ENCODE measurements at places on chromosomes 5 and 9.

GRCh38 chr5:58523956-58524355 is 32.7 kb downstream of the GAPT start:
- no peak for DNase-seq

- DNase-seq, result no peak
These were observed 35.9 kb downstream of the EFCAB9 start for GRCh38 chr5:172229904-172230303.

DNA sequence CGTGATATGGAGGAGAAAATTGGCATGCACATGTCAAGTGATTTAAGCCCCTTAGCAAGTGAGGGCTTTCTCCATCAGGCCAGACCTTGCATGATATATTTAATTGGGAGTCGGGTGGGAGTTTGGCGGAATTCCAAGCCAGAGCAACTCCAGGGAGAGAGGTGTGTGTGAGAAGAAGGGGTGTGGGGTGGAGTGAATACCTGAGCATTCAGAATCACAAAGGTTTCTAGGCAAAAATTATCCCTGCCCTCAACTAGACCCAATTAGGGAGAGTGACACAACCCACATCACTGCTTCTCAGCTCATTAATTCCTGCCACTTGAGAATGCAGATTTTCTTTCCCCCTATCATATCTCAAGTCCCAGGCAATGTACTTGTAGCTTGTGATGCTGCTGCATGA is 279.7 kb upstream of the TUT7 start:
- no peak for DNase-seq

DNA sequence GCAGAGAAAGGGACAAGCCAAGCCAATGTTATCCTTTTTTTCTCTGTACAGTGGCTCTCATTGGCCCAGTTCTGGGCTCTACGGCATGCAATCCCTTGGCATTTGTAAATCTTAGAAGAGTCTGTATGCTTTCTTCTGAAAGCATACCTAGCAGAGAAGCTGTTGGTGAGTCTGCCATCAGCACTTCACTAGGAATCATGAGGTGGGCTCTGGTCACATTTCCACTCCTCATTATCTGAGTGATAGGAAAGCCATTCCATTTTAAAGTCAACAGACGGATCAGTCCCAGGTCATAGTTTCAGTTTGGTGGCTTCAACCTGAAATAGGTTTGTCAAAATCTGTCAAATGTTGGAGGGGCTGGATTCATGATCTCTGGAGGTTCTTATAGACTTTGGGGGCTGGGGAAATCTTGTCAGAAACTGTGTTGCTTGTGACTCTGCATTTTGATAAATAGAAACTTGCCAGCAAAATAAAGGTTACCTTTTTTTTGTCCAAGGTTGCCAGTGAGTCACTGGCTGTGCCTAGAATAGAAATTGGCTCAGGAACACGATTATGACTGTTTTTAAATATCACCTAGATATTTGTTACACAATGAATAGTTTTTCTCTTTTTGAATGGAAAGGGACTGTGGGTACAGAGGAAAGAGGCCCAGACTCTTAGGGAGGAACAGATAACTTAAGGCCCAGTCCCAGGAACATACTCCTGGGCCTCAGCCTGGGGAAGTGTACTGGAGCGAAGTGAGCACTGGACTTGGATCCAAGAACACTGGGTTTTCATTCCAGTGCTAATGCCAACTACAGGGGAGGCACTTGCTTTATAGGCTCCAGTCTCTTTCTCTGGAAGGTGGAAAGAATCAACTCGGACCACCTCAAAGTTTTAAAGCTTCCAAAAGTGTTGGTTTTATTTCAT is 183.1 kb downstream of the NMUR2 start:
- DNase-seq, result no peak

- no peak for DNase-seq
These were observed 51.5 kb downstream of the WNK2 start for GRCh38 chr9:93235300-93235960.

- DNase-seq, result no peak
These were observed 38.4 kb upstream of the SMIM23 start for GRCh38 chr5:171747061-171747859.

GRCh38 chr5:73950441-73950873 is 324.5 kb downstream of the ARHGEF28 start:
- DNase-seq, result no peak

GRCh38 chr9:79639354-79639753 is 67.6 kb downstream of the TLE4 start:
- DNase-seq, result no peak

GRCh38 chr9:134818591-134818990 is 62.0 kb upstream of the FCN2 start:
- DNase-seq, result no peak

- DNase-seq, result no peak
These were observed 167.5 kb downstream of the HSPA4 start for GRCh38 chr5:133219296-133219695.

DNA sequence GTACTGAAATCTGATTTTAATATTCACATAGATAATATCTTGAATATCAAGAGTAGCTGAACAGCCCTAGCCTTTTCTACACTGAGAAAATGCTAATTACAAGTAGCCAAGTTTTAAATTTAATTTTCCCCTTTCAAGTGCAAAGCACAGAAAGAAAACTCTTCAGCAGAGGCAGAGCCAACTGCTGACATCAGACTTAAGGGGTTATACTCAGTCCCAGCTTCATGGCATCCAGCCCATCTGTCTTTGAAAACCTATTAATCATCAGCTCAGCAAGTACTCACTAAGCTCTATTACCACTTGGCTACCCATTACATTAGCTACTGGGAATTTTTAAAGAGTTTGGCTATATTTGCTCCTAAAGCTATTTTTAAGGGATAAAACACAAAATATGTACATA is 220.5 kb downstream of the SLC12A2 start:
- no peak for DNase-seq

DNA sequence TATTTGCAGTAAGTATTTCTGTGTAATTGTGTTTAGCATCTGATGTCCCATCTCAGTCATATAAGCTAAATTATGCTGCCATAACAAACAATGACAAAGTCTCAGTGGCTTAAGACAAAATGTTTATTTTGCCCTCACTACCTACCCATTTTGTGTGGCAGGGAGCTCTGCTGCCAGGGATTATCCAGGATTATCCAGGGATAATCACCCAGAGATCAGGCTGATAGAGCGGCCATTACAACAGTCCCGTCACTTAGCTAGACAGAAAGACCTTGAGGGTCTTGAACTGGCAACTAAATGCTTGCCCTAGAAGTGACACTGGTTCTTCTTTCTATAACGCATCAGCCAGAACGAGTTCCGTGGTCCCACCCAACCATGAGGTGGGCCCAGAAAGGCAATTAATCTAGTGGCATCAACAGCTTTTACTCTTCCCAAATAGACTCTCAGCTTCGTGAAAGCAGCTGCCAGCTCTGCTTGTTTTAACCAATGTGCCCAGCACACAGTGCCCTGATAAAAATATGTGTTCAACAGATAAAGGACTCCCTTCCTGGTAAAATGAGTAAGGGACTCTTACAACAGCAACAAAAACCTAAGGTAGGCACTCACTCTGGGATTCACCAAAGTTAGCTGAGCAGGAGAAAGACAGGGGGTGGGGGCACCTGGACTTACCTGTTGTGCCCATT is 22.8 kb downstream of the CCDC69 start:
- DNase-seq, result no peak

DNA sequence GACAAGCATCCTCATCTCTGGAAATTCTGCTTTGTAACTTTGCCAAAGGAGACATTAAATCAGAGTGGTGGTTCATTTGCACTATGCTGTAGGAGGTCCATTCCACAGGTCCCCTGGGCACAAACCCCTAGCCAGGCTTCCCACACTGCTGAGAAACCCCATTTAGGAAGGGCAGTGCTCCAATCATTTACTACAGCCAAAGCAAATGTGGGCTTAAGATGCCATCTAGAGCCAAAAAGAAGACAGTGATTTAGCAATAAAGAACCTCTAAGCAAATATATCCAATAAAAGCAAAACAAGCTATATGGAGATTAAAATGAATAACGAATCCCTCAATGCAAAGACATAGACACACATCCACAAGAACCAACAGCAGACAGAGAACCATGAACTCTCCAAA is 129.0 kb upstream of the ALDH1B1 start:
- no peak for DNase-seq

DNA sequence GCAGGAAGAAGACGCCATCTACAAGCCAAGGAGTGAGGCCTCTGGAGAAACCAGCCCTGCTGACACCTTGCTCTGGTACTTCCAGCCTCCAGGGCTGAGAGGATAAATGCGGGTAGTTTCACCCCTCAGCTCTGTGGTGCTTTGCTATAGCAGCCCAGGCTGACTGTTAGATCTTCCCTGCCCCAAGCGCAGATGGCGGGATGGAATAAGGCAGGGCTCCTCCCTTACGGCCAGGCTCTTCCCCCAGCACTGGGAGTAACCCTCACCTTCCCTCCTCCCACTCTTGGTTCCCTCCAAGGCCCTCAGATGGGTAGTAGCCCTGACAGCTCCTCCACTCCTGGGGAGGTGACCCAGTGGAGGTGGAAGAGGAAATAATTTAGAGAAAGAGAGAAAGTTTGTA is 285.1 kb downstream of the GADD45G start:
- DNase-seq, result no peak

- DNase-seq, result no peak
These were observed 149.0 kb upstream of the GRAMD2B start for GRCh38 chr5:126274076-126274762.

GRCh38 chr5:160039810-160040470 is 31.0 kb downstream of the TTC1 start:
- no peak for DNase-seq

DNA sequence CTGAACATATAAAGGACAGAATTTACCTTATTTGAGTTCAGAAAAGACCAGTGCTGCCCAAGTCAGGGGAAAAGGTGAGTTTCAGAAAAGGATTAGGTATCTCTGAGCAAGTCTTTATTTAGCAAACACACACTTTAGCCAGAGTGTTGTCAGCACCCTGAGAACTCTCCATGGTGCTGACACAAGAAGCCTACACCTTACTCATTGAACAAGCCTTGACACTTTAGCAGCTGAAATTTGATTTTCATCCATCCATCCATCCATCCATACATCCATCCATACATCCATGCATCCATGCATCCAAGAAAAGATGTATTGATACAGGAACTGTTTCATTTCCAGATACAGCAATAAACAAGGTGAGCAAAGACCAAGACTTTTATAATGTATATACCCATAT is 311.2 kb downstream of the TRIM32 start:
- no peak for DNase-seq

DNA sequence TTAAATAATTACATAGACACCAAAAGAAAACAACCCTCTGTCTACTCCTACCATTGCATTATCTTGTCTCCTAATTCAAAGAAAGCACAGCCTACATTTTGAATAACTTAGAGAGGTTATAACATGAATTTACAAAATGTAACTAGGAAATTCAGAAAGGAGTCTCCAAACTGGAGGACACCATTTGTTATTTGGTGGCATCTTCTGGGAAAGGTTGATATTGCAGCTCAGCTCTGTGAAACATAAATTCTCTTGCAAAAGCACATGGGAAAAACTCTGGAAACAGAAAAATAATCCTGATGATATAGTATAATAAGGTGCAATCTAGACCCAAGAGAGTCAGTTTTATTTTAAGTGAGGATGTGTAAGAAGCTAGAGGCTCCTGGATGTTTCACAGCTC is 215.3 kb downstream of the MLLT3 start:
- no peak for DNase-seq

DNA sequence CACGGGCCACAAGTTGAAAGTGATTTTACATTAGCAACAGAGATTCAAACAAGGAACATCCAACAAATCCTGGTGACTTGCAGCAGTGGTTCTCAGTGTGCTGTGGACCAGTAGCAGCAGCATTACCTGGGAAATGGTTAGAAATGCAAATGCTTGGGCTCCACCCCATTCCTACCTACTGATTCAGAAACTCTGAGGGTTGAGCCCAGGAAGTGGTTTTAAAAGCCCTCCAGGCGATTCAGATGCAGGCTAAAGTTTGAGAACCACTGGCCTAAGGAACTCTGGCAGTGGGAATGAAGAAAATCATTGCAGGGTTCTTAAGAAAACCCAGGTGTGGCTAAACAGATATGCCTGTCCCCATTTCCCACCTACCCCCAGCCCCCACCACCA is 398.8 kb downstream of the ENC1 start:
- no peak for DNase-seq

GRCh38 chr5:114418176-114419066 is 56.6 kb downstream of the KCNN2 start:
- no peak for DNase-seq

- DNase-seq, result no peak
These were observed 31.7 kb downstream of the EPB41L4B start for GRCh38 chr9:109289186-109289585.

DNA sequence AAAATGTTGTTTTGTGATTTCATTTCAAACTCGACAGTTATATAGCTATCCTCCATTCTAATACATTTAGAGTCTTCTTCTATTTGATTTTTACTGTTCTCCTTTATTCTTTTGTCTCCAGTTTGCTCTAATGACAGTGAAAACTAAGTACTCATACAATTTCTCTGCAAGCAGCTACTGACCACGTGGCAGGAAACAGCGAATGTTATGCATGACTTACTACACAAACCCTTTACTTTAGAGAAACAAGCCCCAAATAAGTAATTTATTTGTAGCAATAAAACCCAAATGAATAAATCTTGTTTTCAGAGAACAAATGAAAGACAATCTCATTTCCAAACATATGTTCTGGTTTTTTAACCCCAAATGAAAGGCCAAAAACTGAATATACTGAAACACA is 41.9 kb downstream of the CDH6 start:
- no peak for DNase-seq

GRCh38 chr9:132583584-132584304 is 1.3 kb downstream of the BARHL1 start:
- DNase-seq, result no peak

Data from T-helper 22 cell (primary cell).